ENCODE measurements at places on chromosomes 2 and 18.
A peak's percentile ranks its signal among the peaks of the same experiment; 100 is the strongest.

DNA sequence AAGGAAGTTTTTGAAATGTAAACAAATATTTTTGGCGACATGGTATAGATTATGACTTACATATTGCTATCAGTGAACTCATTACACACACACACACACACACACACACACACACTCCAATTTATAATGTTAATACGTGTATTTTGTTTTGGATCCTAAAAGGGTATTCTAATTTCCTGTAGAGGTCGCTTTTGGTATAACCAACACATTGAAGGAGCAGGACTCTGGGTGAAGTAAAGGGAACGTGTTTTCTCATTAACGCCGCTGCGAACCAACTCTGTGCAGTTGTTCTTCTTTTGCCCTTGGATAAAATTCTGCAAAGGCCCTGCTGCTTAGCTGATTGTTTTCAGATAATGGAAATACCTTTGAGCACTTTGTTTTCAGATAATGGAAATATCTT is 190.4 kb downstream of the PMAIP1 start:
- peak; percentile 11 for DNase-seq

- no peak for DNase-seq
Observed at GRCh38 chr18:79515944-79516351, 120.2 kb downstream of the NFATC1 start.

DNA sequence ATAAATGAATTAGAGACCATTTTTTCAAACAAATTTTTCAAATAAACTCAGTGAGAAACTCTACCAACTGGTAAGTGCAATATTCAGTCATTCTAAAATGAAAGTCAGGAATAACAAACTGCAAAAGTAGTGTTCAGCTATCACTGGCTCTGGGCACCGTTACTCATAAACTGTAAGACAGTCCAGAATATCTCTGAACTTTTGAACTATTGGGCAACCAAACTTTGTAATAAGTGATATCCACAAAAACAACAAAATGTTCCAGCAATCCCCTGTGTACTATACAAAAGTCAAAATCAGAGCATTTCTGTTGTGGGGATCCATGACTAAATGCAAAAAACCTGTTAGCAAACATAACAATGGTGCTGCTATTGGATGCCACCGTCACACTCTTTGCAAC is 56.3 kb downstream of the SLC25A12 start:
- DNase-seq = no peak

DNA sequence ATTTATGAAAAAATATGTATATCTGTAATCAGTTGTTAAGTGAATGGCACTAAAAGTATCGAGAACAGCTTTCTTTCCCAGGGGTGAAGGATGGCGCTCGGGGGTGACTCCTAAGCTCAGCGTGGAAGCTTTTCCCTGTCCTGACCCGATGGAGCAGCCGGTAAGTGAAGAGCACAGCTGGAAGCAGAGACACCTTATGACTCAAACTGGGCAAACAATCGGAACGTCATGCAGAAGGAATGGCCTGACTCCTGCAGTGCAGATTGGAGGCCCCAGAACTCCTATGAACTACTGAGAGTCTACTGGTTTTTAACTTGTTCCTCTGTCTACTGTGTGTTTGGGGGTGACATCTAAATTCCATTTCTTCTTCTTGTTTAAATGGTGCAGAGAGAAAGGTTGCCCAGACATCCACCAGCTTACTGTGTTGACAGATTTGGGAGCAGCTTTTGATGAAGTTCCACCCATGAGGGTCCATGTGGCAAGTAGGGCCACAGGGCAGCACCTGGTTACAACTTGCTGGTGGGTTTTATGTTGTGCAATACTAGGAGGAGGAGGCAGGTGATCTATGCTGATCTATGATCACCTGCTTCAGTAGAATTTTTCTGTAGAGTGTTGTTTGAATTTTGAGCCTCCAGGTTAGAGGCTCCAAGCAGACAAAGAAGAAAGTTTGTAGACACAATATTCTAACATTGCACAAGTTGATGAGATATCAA is 52.8 kb upstream of the TMEM182 start:
- no peak for DNase-seq

DNA sequence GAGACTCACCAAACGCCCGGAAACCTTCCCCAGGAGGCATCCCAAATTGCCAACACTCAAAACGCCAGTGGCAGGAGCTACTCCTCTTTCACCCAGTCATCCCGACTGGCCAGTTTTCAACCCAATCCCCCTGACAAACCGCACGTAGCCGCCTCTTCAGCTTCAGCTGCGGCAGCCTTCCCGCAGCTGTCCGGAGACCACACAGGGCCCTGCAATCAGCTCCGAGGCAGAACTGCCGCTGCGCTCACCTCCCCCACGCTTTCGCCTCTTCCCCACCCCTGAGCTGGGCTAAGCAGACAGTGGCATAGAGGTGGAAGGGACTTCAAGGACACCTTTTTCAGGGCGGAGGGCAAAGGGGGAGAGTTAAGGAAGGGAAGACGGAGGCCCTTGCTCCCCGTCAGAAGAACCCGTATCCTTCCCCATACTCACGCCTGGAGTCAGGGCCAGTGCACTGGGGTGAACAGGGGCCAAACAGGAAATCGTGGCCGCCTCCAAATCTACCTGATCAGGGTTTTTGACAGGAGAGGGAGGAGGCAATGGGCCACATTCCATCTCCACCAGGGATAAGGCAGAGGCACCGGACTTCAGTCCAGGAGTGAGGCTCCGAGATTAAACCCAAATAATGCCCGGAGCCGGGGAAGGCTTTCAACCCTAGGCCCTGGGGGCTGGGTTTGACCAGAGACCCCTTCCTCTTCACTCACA is 16.9 kb downstream of the CYP26B1 start:
- no peak for DNase-seq

DNA sequence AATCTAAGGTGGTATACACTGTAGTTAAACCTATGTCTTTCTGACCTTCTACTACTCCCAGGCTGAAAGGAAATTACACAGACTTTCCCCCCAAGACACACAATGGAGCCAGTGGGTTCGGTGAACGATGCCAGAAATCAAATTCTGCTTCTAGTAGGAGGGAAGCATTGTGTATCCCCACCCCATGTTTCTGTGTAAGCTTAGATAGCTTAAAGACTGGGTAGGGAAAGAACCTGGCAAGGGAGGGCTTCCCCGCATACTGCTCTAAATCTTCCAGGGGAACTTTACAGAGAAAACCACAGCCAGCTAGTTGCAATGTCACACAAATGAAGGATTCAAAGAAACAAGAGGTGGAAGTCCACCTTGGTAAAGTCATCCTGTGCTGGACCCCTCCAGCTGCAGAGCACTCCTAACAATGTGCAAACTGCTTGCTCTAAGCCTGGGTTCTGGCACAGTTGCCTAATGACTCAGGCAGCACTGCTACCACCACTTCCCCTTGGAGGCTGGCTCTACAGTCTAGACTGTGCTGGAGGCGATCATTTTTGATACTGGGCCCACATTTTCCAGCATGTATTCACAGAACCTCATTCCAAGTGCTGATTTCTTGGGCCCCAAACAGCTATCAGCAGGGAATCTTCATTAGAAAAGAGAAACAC is 47.5 kb downstream of the TRIB2 start:
- DNase-seq = no peak

DNA sequence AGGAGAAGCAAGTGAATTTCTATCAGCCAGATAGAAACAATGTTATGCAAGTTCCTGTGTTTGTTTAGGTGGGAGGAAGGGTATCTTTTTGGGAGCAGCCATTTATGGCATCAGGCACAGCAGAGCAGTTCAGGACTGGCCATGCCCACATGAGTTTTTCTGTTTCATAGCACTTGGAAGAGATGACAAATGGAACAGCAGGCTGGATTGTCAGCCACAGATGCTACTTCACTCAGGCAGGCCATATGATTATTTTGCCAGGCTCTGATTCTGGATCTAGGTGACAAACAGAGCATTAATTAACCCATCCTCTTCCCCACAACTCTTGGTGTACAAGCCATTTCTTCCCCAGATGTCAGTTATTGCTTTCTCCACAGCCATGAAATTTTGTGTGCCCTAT is 63.8 kb downstream of the GALNT13 start:
- DNase-seq = no peak

DNA sequence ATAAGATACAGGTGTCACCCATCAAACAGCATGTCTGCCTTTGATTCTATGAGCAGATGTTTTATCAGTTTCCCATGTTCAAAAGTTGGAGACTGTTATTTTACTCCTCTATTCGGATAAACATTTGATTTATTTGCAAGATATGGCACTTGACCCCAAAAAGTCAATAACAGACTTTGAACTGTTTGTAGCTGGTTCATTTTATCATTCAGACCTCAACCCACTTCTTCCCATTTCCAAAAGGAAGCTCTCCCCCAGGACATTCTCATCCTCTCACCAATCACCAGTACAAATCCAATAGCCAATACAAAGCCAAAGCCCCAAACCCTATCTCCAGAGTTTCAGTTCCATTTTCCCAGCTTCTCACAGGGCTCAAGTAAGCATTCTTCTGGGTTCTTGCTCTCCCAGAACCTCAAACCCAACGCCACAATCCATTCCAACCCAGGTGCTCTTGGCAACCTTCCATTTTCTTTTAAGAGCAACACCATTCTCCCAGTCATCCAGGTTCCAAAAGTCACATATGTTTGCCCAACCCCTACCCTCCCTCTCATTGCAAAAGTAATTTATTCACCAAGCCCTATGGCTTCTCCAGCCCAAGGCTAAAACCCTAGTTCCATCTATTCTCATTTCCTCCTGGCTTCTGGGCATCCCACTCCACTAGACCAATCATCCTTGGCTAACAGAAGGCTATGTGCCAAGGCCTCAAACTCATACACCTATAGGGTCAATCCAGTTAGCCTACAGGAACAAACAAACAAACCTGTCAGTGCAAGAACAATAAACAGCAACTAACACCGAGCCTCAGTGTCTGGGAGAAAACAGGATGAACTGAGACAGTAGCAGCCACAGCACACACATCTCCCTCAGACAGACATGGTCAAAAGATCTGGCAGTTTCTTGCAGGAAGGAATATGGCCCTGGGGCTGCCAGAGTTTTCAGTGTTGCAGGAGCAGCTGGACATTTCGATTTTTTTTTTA is 9.2 kb downstream of the ACVR1 start:
- no peak for DNase-seq

DNA sequence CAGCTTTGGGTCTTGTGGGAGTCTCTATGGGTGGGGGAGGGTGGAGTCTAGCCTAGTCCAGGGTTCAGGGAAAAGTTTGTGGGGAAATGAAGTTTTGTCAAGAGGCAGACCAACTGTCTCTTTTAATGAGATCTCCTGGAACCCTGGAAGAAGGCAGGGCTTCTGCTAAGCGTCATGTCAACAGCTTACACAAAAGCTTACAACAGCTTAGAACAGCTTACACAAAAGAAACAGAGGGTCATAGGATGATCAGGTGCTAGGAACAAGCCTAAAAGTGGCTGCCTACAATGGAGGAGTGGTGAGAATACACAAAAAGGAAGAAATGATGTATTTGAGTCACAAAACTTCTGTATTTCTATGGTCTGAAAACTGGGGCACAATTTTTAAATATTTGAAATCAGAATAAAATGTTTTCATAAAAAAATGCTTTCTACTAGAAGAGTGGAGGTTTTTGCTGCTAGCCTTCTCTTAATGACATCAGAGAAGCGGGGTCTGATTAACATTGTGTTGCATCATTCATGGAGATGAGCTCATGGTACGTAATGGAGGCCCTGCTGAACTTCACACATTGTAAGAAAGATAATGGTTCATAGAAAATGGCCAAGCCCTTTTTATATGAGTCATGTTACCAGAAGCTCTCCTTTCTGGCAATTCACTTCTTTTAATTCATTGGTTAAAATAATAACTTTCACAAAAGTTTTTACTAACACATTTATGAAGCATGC is 351.0 kb downstream of the PIK3C3 start:
- DNase-seq = no peak

- DNase-seq = no peak
Observed at GRCh38 chr2:114821055-114821454, 378.6 kb downstream of the DPP10 start.

DNA sequence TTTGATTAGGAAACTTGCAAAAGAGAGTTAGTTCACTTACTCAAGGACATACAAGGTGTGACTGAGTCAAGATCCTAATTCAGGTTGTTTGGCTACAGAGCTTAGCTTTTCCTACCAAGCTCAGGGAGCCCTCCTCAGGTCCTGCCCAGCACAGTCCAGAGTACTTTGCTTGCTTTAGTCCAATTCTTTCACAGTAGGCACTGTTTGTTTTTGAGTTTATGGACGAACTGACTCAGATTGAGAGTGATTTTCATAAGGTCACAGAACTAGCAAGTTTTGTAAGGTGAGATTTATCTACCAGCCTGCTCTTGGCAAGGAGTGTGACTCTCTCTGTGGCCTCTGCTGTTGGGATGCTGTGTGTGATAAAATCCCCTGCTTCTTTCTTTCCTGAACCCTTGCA is 310.5 kb downstream of the PTPRM start:
- no peak for DNase-seq

DNA sequence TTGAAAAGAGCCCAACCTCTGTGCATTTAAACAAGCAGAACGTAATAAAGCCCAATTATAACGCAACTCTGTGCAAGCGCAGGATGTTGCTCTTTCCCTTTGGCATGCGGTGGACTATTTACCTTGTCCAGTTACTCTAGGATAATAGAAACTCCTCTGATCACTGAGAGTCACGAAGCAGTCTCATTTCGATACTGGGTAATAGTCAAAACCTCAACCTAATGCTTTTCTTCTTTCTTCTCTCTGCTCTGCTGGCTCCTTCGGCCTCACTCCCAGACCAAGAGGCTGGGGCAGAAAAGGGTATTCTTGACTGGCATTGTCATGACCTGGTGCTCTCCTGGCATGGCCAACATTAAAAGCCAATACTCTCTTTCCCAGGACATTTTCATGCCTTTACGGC is 89.7 kb upstream of the GCFC2 start:
- no peak for DNase-seq

DNA sequence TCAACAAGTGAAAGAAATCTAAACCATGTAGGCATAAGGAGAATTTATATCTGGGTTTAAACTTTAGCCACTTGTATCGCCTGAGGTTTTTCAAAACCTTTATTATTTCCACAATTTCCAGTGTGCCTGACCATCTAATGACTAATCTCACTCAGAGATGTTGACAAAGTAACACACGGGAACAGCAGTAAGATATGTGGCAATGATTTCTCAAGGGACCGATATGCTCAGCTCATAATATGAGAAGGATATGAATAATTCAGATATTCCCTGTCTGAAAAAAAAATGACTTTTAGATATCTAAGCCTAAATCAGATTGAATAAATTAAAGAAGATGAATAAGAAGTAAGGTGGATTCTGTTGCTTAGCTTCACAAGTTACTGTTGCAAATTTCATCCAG is 43.5 kb downstream of the TMEM163 start:
- DNase-seq = no peak

DNA sequence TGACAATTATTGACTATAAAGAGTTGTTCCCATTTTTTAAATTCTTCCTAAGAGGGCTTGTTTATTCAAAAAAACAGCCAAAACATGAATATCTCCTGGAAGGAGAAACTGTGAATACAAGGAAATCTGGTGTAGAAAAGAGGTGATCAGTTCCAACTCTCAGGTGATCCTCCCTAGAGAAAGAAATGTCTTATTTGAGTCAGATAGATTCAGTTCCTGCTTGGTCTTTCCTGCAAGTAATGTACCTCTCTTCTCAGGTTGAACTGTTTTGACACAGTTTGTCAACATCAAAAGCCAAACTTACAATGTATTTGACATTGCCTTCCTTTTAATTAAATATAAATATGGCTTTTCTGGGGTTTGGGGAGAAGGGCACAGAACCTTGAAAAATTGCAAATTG is 567.4 kb downstream of the ARHGAP15 start:
- no peak for DNase-seq

- no peak for DNase-seq
Observed at GRCh38 chr2:12603781-12604295, 112.9 kb upstream of the TRIB2 start.
